K562 (cell line): ENCODE measurements at places on chromosomes 3 and 15.
A peak's percentile ranks its signal among the peaks of the same experiment; 100 is the strongest.

- no peak for DNase-seq
Measured at GRCh38 chr3:105093371-105094252, 273.1 kb upstream of the ALCAM start.

GRCh38 chr3:23948761-23949160 lies 3.7 kb downstream of the NR1D2 start:
- DNase-seq: no peak

DNA sequence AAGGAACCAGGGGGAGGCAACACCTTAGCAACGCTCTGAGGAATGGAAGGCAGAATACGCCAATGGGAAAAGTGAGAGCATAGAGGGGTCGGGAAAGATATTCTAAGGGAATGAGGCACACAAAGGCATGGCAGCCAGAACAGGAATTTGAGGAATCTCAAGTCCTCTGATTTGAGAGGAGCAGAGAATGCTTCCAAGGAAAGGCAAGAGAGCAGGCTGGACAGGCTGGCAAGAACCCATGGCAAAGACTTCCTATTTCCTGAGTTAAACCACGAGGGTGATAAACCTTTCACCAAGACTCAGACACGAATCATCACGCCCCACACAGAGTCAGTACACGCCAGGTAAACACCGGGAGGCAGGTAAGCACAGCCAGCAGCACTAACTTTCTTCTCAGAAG lies 109.8 kb downstream of the IGF2BP2 start:
- no peak for DNase-seq

DNA sequence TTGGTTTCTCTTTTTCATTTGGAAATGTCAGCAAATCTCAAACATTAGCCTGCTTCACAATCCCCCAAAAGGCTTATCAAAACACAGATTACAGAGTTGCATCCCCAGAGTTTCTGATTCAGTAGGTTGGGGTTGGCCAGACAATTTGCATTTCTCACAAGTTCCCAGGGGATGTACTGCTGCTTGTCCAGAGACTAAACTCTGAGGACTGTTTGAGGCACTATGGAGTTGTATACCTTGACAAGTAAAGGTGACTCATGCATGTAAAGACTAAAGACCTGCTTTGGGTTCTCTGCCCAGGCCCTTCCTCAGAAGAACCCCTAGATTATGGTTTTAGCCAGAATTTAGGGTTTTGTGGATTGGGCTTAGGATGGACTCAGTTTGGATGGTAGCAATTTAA lies 151.1 kb upstream of the ARHGEF26 start:
- DNase-seq: no peak

DNA sequence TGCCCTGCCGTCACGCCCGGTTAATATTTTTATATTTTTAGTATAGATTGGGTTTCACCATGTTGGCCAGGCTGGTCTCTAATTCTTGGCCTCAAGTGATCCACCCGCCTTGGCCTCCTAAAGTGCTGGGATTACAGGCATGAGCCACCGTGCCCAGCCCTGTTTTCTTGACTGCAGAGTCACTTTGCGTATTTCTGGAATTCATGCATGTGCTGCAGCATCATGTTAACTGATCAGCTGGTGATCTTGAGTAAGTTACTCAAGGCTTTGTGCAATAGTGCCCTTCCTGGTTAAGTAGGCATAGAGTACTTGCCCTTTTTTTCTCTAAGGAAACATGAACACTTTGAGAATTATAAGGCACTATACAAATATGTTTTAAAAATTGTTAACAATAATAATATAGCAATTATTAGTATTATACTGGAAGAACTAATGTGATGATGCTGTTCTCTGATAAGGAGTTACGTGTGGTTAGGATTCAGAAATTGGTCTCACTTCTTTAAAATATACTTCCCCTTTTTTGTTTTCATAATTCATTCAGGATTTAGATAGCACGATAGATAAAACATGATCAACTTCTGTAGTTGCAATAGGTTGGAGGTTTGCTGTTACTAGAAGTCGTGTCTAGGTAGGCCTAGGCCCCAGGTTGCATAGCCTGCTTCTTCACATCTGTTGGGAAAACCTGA lies 33.6 kb downstream of the GPR171 start:
- DNase-seq: no peak

DNA sequence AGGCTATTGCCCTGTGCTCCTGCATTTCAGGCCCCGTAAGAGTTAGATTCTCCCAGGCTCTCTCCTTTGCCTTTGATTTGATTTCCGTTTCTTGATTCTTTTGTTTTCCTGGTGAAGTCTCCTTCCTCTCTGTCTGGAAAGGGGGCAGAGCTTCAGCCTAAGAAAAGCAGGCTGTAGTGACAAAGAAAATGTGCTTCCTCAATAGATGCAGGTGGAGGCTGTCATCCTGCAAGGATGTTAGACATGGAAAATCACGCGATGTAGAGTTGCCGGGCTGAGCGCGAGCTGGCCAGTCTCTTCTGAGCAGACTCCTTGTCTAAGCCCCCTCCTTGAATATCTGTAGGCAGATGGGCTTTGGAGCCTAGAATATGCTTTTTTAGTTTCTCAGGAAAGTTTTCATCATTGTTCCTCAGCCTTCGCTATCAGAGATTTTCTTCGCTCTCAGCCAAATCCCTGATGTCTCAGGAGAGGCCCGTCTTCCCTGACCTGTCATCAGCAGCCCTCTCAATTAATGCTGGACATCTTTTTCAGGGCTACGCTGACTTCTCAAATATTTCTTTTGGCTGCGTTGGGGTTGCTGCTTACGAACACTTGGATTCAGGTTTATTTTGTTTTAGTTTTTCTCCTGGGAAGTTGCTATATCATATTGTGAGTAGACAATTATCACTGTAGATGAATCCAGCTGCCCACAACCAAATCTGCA lies 163.6 kb downstream of the ITPR1 start:
- no peak for DNase-seq

DNA sequence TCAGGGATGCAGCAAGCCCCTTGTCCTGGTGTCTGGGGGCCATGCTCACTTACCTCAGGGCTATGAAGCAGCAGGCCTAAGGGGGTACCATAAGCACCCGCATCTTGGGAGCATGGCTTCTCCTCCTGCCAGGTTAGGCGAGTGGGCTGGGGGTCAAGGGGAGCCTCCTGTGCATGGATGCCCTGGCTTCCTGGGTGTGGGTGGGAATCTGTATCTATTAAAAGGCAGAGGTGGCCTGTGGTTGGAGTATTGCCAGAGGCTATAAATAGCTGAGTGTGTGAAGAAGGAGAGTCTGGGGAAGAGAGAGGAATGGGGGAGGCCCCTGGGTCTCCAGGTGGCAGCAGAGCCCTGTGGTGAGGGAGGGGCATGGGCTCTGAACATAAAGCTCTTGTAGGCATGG lies 19.5 kb downstream of the ACVR2B start:
- no peak for DNase-seq

DNA sequence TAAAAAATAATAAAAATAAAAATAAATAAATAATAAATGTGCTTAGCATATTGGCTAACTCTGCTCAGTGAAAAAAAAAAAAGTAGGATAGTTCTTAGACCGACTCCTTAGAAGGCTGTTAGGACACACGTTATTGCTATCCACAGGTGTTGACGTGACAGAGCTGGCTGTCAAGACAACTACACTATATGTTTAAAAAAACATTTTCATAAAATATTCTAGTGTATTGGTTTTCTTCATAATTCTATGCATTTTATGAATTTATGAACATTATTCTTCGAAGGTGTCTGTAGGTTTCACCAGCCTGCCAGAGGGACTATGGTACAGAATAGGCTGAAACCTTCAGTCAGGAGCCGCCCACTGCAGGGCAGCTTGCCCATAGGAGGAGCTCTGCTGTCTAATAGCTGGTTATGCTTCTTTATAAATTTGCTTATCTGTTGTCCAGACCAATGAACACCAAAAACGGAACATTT lies 9.2 kb downstream of the TM4SF1 start:
- DNase-seq: no peak

GRCh38 chr3:141321109-141321497 lies 47.2 kb upstream of the ZBTB38 start:
- no peak for DNase-seq

GRCh38 chr3:127629467-127630403 lies 750 bp downstream of the PODXL2 start:
- DNase-seq: peak; percentile 26

GRCh38 chr15:32718821-32719716 lies 1.3 kb downstream of the GREM1 start:
- DNase-seq: no peak

GRCh38 chr3:194095902-194096301 lies 40.0 kb upstream of the HES1 start:
- DNase-seq: no peak
